ENCODE measurements at places on chromosomes 2 and 18. TPM values are rescaled to one million over a fixed set of nuclear protein-coding genes. Genes with fewer than 3 reads are reported as not detected.

DNA sequence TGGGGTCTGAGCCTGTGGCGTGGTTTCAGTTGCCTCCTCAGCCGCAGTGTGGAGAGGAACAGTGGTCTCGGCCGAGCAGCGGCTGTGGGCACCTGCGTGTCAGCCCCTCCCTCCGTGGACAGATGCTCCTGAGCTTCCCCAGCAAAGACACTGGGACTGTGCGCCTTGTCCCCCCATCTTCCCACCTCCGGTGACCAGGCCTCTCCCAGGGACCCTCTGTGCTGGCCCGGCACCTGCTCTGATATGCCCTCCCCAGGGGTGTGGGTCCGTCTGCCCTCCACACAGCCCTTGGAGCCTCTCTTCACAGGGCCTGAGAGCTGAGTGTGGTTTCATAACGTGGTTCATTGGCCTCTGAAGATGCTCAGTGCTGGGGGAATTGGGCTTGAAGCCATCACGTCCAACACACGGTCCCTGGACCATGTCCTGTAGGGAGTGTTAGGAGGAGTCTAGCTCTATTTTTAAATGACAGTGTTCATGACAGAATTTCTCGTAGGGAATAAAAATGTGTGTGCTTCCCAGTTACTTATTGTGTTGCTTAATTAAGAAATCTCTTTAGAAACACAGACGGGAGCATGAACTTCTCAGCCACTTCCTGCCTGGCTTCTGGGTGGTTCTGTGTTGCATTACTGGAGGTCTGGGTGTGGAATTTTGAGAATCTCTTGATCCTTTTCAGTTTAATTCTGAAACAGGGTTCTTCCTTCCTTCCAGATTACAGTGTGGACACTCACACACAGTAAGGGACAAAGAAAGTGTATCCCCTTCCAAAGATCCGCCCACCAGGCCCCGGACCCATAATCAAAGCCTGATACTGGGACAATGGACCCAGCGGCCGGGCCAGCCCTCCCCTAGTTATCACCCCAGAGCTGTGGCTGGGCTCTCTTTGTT is 110.7 kb downstream of the NFATC1 start:
- DNase-seq: no peak

Gene FBXO41
- 0.51 TPM for total RNA-seq

DNA sequence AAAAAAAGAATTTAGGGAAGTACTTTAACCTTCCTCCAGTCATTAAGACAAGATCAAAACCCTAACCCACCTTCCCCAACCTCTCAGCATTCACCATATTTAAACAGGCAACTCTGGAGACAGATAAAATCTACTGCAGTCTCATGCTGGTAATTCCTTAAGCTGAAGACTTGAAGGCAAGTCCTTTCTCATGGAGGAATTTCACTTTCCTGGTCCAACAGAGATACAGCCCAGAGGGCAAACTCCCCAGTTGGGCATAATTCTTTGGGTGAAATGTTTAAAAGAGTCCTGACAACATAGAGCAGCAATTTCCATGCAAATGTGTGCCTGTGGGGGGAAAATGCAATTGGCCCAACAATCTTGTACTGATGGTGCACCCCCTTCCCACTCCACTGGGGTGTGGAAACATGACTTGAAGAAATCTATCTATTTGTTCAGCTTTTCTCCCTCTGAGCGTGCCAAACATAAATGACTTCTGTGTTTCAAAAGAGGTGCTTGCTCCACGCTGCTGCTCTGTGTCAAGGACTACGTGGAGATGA is 131.8 kb upstream of the HNRNPA3 start:
- no peak for DNase-seq

Gene TUBA4A
- total RNA-seq: 16.2 TPM

DNA sequence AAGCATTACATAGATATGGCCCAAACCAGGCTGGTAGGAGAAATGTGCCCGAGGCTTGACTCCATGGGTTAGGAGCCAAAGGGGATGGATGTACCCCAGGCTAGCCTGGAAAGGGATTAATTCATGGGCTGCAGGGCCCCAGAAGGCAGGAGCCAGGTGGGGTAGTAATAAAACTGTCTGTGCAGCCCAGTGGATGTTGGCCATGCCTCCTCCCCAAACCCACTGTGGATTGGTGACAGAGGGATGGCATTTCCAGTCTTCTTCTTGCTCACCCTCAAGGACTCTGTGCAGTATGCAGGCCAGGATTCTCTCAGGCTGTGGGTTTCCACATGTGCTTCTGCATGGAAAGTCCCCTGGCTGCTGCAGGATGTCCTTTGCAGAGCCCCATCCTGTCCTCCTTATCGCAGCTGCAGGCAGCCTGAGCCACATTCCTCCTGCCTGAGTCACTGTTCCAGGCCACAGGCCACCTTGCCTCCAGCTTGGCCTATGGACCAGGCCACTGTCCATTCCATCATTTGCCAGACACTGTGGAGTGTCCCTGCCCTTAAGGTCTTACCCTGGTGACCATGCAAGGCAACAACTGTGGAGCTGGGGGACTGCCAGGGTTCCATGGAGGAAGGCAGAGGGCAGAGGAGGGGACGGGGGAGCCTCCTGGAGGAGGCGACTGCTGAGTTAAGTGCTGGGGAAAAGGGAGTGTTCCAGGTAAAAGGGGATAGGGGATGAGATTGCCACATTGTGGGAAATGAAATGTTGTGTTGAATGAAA is 38.9 kb downstream of the INO80C start:
- no peak for DNase-seq

DNA sequence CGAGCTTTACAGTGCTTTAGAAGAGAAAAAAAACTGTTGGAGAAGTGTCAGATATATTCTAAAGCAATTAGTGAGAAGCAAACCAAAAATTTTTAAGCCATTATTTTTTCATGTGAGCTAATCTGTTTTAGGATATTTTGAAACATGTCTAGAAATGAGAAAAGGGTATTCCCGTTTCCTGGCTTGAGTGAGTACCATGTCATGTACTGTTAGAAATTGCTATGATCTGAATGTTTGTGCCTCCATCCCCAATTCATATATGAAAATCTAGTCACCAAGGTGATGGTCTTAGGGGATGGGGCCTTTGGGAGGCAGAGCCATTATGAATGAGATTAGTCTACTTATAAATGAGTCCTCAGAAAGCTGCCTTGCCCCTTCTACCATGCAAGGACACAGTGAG is 493.3 kb upstream of the GCFC2 start:
- no peak for DNase-seq

DNA sequence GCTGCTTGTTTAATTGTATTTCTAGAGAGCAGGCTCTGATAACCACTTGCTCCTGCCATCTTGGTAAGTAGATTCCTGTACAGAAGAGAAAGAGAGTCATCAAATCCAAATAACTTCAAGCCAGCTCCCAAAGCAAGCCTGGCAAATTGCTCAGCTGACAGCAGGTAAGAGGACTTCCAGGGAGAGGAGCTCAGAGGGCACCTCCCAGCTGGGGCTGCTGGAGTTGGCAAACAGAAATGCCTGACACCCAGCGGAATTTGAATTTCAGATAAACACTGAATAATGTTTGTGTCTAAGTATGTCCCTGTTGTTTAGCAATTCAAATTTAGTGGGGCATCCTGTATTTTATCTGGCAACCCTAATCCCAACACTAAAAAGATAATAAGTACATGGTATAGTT is 86.2 kb downstream of the MYL12B start:
- DNase-seq: no peak

GRCh38 chr18:75727456-75727855 is 300.0 kb upstream of the SMIM21 start:
- DNase-seq: no peak

GRCh38 chr18:24342347-24342746 is 55.3 kb downstream of the OSBPL1A start:
- DNase-seq: no peak

Gene ITGA4
- 142 TPM for total RNA-seq

Gene TRIM54
- not detected for total RNA-seq

GRCh38 chr18:48866028-48866733 is 84.6 kb downstream of the SMAD7 start:
- DNase-seq: no peak

- no peak for DNase-seq
These were observed 37.7 kb downstream of the RPIA start for GRCh38 chr2:88729061-88729745.

GRCh38 chr2:23028106-23028505 is 356.9 kb upstream of the KLHL29 start:
- DNase-seq: no peak

DNA sequence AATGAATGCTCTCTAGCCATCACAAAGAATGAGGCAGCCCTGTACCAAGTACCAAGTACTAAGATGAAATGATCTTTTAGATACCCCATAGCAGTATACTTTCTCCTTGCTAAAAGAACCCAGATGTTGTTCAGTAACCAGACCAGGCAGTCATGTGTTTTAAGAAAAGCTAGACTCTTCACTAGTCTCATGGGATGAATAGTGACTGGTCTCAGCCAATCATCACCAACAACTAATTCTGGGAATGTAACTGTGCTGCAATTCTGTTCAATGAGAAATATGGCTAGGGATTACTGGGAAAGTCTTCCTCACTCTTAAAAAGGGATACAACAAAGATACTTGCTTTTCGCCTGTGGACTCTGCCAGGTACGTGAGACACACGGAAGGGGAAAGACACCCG is 29.5 kb downstream of the MBOAT2 start:
- DNase-seq: no peak

Gene CYP26B1
- 1.8 TPM for total RNA-seq

Gene EFEMP1
- total RNA-seq: 9.2 TPM

Gene ABCG8
- 16.8 TPM for total RNA-seq

- DNase-seq: no peak
These were observed 140.0 kb upstream of the NOL4 start for GRCh38 chr18:34364699-34365098.

Gene RGPD3
- total RNA-seq: 0.14 TPM

Gene TTN
- 3.0 TPM for total RNA-seq

GRCh38 chr2:231648579-231649174 is 56.0 kb downstream of the TEX44 start:
- peak; percentile 71 for DNase-seq

Gene RNF152
- 115 TPM for total RNA-seq

- no peak for DNase-seq
These were observed 6.4 kb upstream of the SP9 start for GRCh38 chr2:174328114-174328960.

GRCh38 chr2:45394216-45394615 is 216.9 kb downstream of the SRBD1 start:
- DNase-seq: no peak

Gene C18orf54
- 0.42 TPM for total RNA-seq

Gene SP100
- 37.1 TPM for total RNA-seq

DNA sequence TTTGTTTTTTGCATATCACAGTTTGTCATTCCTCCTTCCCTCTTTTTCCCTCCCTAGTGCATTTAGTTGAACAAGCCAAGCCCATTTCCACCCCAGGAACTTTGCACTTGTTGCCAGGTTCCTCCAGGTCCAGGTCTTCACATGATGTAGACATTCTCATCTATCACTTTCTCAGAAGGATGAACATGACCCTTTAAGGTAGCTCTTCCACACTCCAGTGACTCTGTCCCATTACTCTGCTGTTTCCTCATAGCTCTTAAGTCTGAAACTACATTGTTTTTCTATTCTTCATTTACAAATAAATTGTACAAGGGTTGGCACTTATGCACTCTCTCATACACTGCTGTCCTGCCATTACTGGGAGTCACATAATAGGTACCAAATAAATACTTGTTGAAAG is 6.1 kb downstream of the KYNU start:
- no peak for DNase-seq

Gene ANKRD30B
- total RNA-seq: not detected

Gene ARHGEF4
- total RNA-seq: 0.08 TPM

DNA sequence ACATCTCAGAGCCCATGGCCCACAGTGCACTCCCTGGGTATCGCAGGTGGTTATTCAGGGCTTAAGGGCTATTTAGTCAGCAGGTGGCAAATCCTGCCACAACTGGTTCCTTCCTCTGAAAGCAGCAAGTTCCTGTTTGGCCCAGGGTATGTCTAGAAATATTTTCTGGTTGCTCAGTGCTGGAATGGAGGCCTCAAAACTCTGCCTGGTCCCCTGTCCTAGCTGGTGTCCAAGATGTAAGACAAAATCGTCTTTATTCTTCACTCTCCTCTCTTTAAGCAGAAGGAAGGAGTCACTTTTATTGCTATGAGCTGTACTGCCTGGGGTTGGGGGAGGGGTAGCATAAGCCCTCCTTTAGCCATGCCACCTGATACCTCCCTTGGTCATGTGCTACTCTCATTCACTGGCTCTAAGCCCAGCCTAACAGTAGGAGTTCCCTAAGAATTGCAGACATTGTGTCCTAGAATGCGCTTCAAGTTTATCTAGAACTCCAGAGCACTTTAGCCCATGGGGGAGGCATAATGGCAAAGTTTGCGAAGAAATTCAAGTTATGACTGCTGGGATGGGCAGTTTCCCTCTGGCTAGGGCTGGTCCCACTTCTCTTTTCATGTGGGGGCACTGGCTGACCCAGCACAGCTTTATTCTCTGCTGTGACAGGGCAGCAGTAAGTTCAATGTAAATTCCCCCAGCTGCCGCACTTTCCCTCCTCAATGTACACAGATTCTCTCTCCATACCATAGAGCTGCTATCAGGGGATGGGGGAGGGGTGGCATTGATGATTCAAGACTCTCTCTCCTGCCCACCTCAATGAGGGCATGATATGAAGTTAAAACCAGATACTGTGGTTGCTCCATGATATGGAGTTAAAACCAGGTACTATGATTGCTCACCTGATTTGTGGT is 27.1 kb upstream of the CWC22 start:
- no peak for DNase-seq

DNA sequence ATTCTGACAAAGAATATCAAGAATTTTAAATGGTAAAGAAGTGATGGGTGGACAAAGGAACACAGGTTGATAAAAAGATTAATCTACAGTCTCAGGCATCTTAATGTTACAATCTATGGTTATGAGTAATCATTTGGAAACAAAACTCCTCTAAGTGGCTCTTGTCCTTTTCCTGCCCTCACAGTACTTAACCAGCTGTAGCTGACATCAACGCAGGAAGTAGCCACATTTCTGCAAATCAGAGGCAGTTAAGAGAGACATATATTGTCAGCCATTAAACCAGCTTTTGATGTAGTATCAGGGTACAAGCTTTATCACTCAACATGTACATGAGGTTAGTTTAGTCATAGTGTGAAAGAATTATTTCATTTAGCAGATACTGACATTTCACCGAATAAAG is 244.6 kb downstream of the NR4A2 start:
- DNase-seq: no peak

Gene BCL11A
- 0.50 TPM for total RNA-seq

Gene TWIST2
- 0.17 TPM for total RNA-seq

GRCh38 chr2:214130114-214130513 is 280.7 kb upstream of the VWC2L start:
- DNase-seq: no peak

GRCh38 chr2:45833968-45834344 is 182.5 kb downstream of the PRKCE start:
- DNase-seq: no peak

Gene ANKRD62
- not detected for total RNA-seq

DNA sequence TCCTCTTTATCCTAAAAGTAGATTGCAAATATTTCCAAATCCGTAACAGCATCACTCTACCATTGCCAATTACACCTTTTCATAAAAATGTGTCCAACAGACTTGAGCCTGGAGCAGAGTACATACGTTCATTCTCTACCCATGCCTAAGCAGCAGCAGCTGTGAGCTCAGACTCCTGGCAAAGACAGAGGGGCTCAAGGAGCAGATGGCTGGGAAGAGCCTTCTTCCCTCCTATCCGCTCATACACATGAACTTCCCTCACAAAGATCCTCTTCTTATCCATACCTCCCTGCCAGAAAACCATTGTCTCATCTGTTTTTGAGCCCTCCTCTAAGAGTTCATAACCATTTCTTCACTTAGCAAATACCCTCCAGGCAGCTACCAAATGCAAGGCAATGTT is 164.3 kb upstream of the ARL4C start:
- no peak for DNase-seq
